ENCODE measurements at places on chromosomes 13 and 19.

DNA sequence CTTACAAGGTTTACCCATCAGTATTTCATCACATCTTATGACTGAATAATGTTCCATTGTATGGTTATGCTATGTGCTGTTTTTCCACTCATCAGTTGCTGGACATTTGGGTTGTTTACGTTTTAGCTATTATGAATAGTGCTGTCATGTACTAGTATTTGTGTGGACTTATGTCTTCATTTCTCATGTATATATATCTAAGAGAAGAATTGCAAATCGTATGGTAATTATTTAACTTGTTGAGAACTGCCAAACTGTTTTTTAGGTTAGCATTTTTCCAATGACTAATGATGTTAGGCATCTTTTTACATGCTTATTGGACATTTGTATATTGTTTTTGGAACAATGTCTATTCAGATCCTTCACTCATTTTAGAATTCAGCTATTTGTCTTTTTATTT is 368.3 kb downstream of the LMO7 start:
- no peak for DNase-seq

DNA sequence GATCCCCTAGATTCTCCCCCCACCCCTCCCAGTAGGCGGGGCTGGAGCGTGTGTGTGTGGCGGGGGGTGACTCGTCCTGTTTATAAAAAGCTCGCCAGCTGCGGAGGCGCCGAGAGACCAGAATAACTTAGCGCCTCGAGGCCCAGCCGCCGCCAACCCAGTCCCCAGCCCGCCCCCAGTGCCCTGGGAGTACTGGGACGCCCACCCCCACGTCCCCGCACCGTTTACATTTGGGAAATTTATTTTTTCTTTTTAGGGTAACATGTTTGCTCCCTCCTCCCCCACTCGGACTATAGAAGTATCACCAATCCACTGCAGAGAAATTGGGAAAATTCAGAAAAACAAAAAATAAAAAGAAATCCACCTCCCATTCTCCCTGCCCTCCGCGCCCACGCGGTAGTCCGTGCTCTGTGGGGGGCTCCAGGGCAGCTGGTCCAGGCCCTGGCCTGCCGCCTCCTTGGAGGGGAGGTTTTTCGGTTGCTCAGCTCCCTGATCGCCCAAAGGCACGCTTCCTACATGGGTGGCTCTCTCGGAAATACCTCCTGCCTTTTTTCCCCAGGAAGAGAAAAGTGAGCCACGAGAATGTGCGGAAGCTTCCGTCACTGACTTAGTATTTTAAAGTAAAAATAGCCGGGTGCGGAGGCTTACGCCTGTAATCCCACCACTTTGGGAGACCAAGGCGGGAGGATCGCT is 1.5 kb upstream of the RAB3A start:
- DNase-seq, result no peak

DNA sequence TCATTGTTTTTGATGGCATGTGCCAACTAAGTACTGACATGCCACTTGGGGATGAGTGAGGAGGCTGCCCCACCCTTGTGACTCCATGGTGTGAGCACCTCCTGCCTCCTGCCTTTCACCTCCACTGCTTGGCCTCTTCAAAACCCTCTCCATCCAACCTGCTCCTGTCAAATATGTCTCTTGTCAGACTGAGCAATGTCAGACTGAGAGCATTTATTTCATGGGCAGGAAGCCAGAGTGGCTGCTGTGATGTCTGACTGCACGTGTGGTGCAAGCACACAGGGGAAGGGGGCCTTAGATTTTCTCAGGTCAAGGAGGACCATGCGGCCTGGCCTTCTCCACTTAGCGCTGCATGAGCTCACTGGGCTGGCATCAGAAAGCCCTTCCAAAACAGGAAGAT is 68.3 kb downstream of the STARD13 start:
- no peak for DNase-seq

- DNase-seq, result no peak
Measured at GRCh38 chr13:76937281-76937820, 11.0 kb upstream of the ACOD1 start.

DNA sequence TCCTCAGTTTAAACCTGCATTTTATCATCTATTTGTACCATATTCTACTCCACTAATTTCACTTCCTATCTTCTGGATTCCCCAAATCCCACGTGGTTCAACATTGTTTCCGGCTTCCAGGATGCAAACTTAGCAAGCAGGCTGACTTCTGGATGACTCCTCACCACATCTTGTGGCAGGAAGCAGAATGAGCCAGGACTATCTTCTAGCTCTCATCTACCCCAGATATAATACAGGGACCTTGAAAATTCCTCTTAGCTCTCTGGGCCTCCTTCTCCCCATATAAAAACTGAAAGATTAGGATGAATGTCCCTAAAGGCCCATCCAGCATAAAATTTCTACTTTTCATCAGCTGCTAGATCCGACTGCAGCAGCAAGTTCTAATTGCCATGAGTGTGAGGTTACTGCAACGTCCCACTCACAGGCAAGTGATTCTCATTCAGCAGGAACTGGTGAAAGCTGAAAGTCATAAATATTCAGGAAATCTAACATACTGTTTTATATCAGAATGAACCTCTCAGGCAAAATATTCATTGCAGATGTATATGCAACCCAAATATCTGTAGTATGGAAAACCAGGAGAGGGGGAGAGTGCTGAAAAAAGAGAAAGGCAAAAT is 93.4 kb downstream of the KCTD12 start:
- no peak for DNase-seq

- no peak for DNase-seq
Measured at GRCh38 chr19:38801359-38802095, 11.2 kb downstream of the LGALS4 start.

- DNase-seq, result no peak
Measured at GRCh38 chr13:77715233-77715891, 17.9 kb downstream of the SLAIN1 start.

DNA sequence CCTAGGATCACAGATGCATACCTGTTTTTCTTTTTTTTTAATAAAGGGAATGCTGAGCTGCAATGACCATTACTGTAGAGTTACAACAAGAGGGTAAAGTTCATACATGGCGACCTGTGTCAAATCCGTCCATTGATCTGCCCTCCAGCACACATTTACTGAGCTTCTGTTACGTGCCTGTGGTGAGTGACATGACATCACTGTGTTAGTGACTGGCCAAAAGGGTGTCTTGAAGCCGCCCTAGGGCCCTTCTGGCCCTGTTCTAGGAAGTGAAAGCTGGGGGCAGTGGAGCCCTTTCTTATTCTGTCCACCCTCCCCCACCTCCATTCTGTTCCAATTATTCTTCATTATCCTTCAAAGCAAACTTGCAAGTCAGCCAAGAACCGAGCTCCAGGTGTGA is 66.3 kb downstream of the ZIC5 start:
- DNase-seq, result no peak

GRCh38 chr19:33225458-33225926 is at the start of gene SLC7A10:
Gene SLC7A10, minus strand, starts transcription at chr19:33225850. Its CDS starts 147 bp downstream, at chr19:33225703.
- no peak for DNase-seq

- DNase-seq, result no peak
Measured at GRCh38 chr13:95707035-95707434, 30.1 kb downstream of the DNAJC3 start.

DNA sequence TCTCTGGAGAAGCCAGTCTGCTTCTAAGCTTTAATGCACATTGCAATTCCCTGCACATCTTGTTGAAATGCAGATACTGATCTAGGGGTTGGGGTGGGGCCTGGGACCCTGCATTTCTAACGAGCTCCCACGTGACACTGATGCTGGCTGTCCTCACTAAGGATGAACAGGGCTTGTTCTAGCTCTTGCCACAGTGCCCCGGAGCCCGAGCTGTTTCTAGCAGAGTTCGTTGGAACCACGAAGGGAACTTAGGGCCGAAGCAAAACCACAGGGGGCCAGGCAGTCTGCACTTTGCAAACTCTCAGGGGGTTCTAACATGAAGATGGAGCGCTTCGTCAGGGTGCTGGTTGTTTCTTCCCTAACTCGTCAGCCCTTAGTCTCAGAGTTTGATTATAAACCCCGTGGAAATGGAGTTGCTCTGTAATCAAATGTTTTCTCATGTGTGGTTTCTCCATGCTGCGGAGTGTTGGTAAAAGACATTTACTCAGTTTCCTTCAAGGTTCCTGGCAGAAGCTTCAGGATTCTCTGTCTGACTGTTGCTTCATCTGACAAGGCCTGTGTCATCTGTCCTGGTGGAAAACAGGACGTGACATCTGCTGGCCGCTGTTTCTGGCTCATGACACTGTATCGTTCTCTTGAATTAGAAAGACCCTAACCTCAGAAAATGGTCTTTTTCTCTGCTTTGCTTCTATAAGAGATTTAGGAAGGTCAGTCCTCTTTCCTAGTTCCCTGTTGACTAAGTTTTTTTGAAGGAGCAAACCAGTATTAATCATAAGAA is 221.5 kb downstream of the TEX29 start:
- no peak for DNase-seq

- DNase-seq, result no peak
Measured at GRCh38 chr19:19417628-19418245, 12.3 kb downstream of the GATAD2A start.

DNA sequence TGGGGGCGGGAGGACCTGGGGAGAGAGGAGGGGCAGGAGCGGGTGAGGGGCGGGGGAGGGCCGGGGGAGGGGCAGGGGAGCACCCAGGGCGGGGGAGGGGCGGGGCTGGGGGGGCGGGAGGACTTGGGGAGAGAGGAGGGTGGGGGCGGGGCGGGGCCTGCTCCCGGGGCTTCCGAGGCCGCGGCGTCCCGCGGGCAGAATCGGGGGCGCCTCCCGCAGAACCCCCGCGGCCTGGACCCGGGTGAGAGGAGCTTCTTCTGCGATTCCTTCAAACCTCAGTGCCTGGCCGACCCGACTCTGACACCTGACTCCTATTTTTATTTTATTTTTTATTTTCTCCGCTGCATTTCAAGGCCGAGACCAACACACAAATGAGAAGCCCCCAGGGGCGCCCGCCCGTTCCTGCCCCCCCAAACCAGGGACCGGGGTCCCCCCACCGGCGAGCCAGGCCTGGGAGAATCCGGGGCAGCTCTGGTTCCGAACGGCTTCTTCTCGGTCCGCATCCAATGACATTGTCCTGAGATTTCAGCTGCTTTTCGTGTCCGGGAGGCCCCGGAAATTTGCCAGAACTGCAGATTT is 470 bp upstream of the GRTP1 start:
- DNase-seq, result no peak

DNA sequence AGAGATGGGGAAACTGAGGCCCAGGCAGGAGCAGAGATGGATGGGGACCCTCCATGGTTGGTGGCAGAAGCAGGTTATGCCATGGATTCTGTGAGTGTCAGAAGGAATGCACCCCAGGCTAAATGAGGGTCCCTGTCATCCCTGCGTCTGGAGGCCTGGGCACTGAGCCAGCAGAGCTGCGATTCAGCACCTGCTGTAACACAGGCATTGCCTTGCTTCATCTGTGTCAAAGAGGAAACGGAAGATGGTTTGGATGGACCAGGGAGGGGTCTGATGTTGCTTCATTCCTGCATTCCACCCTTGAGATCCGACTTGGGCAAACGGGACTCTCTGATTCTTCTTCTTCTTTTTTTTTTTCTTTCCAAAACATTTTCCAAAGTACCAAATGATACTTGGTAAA is 1.2 kb downstream of the C5AR1 start:
- no peak for DNase-seq

GRCh38 chr19:3302755-3303154 is 63.6 kb upstream of the NFIC start:
- no peak for DNase-seq

GRCh38 chr13:61728471-61728870 is 312.8 kb upstream of the PCDH20 start:
- DNase-seq, result no peak

GRCh38 chr19:53904909-53905308 is 4.2 kb upstream of the CACNG7 start:
- no peak for DNase-seq

DNA sequence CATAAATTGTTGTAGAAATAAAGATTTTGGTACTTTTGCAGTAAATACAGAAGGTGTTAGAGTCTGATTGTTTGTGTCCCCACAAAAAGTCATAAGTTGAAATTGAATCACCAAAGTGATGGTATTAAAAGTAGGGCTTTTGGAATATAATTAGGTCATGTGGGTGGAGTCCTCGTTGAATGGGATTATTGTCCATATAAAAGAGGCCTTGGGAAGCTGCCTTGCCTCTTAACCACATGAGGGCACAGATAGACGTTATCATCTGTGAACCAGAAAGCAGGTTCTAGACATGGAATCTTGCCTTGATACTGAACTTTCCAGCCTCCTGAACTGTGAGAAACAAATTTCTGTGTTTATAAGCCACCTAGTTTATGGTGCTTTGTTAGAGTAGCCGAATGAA is 186.8 kb downstream of the PRR20E start:
- DNase-seq, result no peak

DNA sequence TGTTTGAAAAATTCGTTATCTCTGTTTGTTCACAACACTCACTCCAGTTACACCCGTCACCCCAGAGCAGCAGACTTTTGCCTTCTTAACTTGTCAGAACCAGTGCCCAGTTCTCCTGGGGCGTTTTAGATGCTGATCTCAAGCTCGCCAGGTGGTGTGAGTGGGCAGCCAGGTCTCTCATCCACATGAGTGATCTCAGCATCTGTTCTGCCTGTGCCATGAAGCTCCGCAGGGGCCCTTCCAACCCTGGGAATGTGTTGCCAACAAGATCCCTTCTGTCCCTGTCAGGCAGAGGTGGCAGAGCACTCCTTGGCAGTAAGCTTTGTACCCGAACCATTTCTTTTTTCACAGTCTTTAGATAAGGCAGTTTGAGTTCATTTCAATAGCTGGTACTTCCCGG is 896.5 kb downstream of the UQCRFS1 start:
- DNase-seq, result no peak

- no peak for DNase-seq
Measured at GRCh38 chr13:41053384-41053826, 7.9 kb upstream of the WBP4 start.

DNA sequence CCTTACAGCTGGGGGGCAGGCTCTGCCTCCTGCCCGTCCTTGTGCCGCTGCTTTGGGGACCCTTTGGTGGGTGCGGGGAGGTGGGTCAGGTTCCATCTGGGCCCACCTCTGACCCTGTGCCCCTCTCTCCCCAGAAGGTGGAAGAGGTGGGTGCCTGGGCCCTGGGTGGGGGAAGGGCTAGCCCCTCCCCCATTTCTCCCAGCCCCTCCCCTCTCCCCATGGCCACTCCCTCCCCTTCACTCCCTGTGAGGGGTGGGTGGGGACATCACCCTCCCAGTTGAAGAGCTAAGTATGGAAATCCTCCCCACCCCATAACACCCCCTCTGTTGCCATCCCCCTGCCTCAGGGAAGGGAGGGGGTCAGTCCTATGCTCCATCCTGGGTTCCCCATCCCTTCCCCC is 14.2 kb downstream of the ARHGEF1 start:
- no peak for DNase-seq

GRCh38 chr19:16200038-16201010 is 2.6 kb downstream of the AP1M1 start:
- no peak for DNase-seq

DNA sequence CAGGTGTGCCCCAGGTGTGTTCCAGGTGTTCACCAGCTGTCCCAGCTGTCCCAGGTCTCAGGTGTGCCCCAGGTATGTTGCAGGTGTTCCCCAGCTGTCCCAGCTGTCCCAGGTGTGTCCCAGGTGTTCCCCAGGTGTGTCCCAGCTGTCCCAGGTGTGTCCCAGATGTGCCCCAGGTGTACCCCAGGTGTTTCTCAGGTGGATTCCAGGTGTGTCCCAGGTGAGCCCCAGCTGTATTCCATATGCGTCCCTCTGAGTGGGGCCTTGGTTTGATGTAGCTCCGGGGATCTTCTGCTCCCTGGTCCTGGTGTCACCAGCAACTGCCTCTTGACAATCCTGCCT is 719 bp upstream of the GRK1 start:
- no peak for DNase-seq
